Effector memory CD4-positive, alpha-beta T cell (primary cell): ENCODE measurements at places on chromosomes 12 and 14.

DNA sequence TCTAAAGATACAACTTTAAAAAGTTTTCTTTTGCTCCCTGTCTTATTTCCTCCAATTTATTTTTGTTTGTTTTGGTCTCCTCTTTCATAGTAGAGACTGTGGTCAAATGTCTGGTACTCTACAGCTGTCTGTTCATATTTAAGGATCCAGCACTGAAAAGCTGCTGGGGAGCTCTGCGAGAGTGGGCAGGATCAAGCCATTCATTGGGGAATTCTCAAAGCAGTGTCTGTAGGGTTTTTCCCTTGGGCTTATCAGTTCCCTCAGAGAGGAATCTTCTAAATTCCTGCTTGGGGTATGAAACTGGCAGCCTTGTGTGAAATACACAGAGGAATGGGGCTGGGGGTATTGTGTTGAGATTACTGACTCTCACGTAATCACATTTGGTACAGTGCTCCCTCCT is 52.3 kb downstream of the FNTB start:
- no peak overlapping the region for H3K4me3 ChIP-seq
- no peaks in the 10 kb centered on the region for H3K4me1 ChIP-seq
- no peak overlapping the region for H3K27ac ChIP-seq

DNA sequence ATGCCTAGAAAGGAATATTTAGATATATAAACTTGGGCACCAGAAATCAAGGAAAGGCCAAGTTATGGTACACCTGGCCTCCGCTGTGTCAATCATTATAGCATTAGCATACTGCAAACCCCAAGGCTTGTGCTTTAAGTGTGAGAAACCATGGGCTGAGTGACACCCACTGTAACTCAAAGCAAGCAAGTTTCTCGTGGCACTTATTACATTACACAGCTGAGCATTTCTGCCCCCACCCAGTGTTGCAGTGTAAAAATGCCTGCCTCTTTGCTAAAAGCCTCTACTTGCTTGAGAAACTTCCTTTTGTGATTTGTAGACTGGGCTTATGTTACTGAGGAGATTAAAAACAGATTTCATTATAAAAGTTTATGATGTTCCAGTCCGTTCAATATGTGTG is 122.0 kb downstream of the TGFB3 start:
- no peak overlapping the region for H3K4me3 ChIP-seq
- H3K36me3 ChIP-seq = no peaks in the 10 kb centered on the region
- H3K27me3 ChIP-seq = no peaks in the 10 kb centered on the region
- H3K4me1 ChIP-seq = no peaks in the 10 kb centered on the region
- H3K27ac ChIP-seq = no peak overlapping the region

GRCh38 chr14:92729634-92730358 is 18.6 kb downstream of the LGMN start:
- no peak overlapping the region for H3K27ac ChIP-seq
- no peaks in the 10 kb centered on the region for H3K36me3 ChIP-seq
- H3K27me3 ChIP-seq = no peaks in the 10 kb centered on the region
- no peaks in the 10 kb centered on the region for H3K4me1 ChIP-seq
- DNase-seq = no peak

DNA sequence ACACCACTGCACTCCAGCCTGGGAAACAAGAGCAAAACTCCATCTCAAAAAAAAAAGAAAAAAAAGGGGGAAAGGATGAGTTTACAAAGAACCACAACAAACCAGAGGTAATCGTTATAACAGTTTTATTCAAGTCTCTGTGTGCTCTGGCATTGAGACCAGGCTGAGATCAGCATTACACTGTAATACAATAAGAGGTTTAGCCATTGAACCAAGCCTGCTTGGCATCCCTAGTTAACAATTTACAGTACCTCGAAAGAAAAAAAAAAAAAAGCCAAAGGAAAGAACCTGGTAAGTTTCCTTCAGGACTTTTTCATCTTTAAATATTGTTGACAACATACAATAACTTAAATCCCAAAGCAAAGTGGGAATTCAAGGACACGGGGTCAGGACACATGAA is 80.7 kb downstream of the TTC9 start:
- H3K27me3 ChIP-seq = no peaks in the 10 kb centered on the region
- no peak for DNase-seq
- no peak overlapping the region for H3K4me3 ChIP-seq
- no peak overlapping the region for H3K27ac ChIP-seq

- no peak for DNase-seq
- no peaks in the 10 kb centered on the region for H3K4me1 ChIP-seq
Observed at GRCh38 chr12:80107221-80107620, 7.9 kb downstream of the OTOGL start.

DNA sequence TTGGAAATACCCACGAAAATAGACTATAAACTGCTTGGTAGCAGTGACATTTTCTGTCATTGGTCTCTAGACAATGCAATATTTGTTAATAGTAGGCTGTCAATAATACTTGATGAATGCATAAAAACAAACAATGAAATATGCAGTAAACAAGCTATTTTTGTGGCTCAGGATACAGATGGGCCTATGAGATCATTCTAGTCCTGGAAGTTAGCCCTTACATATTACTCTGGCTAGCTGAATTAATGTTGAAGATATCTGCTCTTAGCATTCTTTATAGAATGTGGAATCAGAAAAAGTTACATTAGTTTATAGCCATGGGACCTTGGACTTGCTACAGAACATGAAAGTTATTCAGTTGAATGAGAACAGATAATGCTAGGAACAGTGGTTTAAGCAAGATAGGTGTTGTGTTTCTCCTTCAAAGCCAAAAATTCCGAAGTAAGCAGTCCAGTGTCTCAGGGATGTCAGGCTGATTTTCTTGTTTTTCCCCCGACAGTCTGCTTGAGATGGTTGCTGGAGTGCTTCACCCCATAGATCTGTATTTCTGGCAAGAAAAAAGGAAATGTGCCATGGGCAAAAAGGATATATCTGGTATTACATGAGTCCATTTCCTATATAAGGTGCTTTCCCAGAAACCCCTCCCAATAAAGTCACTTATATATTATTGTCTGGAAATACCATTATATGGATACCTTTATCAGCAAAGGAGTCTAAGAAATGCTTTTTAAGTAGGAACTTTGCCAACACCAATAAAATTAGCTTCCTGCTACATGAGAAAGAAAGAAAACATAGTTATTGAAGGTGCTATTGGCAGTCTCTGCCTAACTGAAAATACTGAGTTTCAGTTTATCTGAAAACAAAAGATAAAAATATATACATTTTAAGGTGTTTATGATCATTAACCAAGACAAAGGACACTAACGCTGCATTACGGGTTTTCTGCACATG is 619.4 kb upstream of the ATP2B1 start:
- H3K4me1 ChIP-seq = no peaks in the 10 kb centered on the region
- no peaks in the 10 kb centered on the region for H3K27me3 ChIP-seq
- H3K4me3 ChIP-seq = no peak overlapping the region
- no peak for DNase-seq
- no peak overlapping the region for H3K27ac ChIP-seq

GRCh38 chr14:55333711-55334485 is 62.7 kb downstream of the FBXO34 start:
- peak overlapping the region; percentile 68 for H3K27ac ChIP-seq
- no peak for DNase-seq
- peaks cover 42% of the 10 kb centered on the region for H3K4me1 ChIP-seq
- no peaks in the 10 kb centered on the region for H3K36me3 ChIP-seq
- H3K27me3 ChIP-seq = no peaks in the 10 kb centered on the region
- H3K4me3 ChIP-seq = peak overlapping the region; percentile 29

- no peak overlapping the region for H3K4me3 ChIP-seq
- H3K36me3 ChIP-seq = no peaks in the 10 kb centered on the region
- no peak for DNase-seq
- no peak overlapping the region for H3K27ac ChIP-seq
- no peaks in the 10 kb centered on the region for H3K27me3 ChIP-seq
Observed at GRCh38 chr12:105992849-105993740, 145.7 kb downstream of the NUAK1 start.

- no peaks in the 10 kb centered on the region for H3K4me1 ChIP-seq
- no peaks in the 10 kb centered on the region for H3K27me3 ChIP-seq
- H3K36me3 ChIP-seq = no peaks in the 10 kb centered on the region
- H3K27ac ChIP-seq = no peak overlapping the region
- DNase-seq = no peak
Observed at GRCh38 chr12:51900323-51900889, 6.9 kb upstream of the ACVRL1 start.

GRCh38 chr12:122423258-122424165 is 1.0 kb upstream of the CLIP1 start:
- no peaks in the 10 kb centered on the region for H3K27me3 ChIP-seq
- no peak for DNase-seq
- peaks cover 19% of the 10 kb centered on the region for H3K4me1 ChIP-seq
- H3K4me3 ChIP-seq = peak overlapping the region; percentile 65
- no peaks in the 10 kb centered on the region for H3K36me3 ChIP-seq

- no peaks in the 10 kb centered on the region for H3K27me3 ChIP-seq
- H3K36me3 ChIP-seq = no peaks in the 10 kb centered on the region
- H3K27ac ChIP-seq = no peak overlapping the region
- no peak overlapping the region for H3K4me3 ChIP-seq
- no peaks in the 10 kb centered on the region for H3K4me1 ChIP-seq
Observed at GRCh38 chr14:24710403-24711112, 76.6 kb upstream of the GZMB start.
